ENCODE measurements at places on chromosomes 16 and 17.

- no peak for DNase-seq
Observed at GRCh38 chr17:36144981-36145729, 31.3 kb downstream of the TBC1D3B start.

DNA sequence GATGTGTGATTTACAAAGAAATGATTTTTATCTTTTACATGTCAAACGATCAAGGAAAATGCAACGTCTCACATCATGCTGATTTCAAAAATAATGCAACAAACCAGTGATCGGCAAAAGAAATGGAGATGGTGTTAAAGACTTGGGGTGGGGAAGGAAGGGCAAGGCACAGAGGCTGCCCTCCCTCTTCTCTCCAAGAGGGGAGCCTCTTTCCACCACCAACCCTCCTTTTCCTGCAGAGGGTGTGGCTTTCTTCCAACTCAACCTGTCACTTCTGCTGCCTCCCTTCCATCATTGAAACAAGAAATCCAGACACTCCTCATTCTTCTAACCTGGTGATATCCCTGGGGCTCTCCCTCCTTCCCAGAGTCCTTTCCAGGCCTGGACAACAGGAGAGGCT, 320.8 kb downstream of the SLC39A11 start:
- DNase-seq = no peak

DNA sequence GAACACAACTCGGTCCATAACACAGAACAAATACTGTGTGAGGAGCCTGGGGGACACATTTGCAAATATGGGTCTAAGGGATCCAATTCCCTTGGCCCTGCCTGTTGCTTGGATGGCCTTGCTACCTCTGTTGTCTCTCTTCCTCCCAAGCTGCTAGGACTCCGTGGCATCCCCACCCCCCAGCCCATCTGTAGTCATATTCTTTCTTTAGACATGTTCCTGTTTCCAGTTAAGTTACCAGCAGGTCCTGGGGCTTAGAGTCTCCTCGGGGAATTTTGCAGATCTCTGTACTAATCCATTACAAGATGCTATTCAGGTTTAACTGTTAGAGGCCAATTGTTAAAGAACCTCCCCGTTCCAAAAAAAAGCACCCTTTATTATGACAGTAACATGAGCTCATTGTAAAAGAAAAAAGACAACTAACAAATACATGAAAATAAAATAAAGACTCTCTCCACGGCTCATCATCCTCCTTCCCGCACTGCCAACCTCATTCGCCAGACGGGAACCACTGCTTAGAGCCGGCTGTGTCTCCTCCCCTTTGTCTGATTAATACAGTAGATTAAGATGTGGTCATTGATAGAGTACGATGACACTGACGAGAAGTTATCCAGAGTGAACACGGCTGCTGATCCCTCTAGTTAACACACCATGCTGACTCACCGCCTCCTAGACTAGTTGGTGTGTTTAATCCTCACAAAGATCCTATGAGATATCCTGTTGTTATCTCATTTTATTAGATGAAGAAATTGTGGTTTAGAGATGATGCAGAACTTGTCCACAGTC, 22.2 kb downstream of the HS3ST4 start:
- no peak for DNase-seq

DNA sequence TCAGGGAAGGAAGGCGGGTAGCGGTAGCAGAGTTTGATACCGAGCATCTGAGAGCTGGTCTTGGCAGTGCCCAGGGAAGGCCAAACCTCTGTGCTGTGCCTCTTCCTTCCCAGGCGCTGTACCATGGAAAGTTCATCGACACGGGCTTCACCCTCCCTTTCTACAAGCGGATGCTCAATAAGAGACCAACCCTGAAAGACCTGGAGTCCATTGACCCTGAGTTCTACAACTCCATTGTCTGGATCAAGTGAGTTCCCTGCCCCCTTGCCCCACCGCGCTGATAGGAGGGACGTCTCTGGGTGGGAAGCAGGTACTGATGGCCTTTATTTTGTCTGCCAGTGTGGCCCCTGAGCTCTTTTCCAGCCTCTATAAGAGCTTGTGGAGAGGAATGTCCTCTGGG, 15.4 kb upstream of the CLEC18A start:
- DNase-seq = no peak

DNA sequence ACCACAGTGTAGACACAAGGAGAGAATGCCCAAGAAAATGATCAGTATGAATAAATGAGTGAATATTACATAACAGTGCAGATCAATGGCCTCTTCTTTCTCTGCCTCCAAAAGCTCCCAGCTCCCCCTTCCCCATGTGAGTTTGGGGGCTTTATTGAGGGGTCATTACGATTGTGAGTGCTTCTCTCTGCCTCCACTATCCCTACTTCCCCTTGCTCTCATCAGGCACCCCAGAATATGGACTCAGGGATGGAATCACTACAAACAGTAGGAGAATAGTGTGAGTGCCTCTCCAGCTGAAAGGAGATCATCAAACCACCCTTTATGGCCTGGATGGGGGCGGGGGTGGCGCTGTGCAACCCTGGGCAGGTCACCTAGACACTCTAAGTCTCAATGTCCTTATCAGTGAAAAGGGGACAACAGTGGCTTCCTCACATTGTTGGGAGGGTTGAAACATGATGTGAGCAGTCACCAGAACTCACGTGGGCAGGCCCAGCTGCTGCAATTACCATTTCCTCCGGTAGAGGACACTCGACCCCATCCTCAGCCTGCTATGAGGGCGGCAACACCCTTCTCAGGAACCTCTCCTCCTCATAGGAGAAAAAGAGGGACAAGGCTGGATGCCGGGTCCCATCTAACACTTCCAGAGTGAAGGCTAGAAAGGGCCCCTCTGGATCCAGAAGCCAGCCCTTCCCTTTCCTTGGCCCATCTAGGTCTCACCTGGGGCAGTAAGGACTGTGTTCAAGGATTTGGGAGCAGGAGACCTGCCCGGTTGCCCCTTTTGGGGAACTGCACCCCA, 2.1 kb upstream of the EPOP start:
- peak; percentile 59 for DNase-seq

DNA sequence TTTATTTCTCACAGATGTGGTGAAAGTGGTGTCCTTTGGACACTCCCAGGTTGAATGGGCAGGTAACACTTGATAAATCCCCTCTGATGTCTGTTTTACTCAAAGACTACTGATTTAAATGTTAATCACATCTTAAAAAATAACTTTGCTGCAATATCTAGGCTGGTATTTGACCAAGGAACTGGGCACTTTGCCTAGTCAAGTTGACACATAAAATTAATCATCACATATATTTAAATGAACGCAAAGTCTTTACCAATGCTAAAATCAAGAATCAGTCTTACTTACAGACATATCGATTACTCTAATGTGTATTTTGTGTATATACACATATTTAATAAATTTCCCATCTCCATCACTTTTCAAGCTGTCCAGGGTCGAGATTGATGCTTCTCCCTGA, 7.0 kb downstream of the MT2A start:
- DNase-seq = no peak

DNA sequence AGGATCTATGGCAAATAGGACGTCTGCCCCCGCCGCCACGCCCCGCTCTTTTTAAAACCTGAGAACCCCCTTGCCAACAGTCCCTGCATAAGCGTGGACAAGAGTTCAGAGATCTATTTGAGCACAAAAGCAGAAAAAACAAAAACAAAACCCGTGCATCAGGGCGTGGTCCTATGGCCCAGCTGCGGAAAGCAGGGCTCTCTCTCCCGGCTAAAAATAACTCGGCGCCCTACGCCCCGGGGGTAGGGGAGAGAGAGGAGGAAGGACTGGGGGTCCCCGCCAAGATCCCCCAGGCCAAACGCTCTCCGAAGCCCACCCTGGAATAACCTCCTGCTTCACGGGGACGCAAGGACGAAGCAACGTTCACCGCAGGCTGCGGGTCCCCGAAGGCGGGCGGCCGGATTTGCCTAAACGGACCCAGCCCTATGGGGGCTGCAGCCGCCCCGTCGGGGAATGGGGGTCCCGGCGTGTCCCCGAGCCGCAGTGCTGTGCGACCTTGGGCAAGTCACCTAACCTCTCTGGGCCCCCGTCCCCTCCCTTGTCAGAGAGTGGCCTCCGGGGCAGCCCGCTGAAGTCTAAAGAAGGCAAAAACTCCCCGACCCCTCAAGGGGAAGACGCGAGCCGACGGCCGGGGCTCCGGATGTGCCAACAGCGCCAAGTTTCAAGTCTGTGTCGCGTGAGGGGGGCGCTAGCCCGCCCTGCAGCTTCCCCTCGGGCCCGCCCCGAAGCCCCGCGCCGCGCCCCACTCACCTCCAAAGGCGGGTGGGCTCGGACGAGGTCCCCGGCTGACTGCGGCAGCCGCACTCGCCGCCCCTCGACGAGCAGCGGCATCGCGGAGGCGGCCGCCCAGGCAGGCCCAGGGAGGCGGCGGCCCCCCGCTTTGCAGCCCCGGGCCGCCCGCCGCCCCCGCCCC, 477 bp downstream of the NTAN1 start:
- DNase-seq = peak; percentile 48

GRCh38 chr17:7294614-7295153, at the start of gene YBX2:
Gene YBX2 (minus strand): TSS chr17:7294639. CDS start chr17:7294500, 139 bp downstream.
- peak; percentile 41 for DNase-seq

GRCh38 chr17:82858376-82859126, 18.7 kb upstream of the ZNF750 start:
- no peak for DNase-seq

DNA sequence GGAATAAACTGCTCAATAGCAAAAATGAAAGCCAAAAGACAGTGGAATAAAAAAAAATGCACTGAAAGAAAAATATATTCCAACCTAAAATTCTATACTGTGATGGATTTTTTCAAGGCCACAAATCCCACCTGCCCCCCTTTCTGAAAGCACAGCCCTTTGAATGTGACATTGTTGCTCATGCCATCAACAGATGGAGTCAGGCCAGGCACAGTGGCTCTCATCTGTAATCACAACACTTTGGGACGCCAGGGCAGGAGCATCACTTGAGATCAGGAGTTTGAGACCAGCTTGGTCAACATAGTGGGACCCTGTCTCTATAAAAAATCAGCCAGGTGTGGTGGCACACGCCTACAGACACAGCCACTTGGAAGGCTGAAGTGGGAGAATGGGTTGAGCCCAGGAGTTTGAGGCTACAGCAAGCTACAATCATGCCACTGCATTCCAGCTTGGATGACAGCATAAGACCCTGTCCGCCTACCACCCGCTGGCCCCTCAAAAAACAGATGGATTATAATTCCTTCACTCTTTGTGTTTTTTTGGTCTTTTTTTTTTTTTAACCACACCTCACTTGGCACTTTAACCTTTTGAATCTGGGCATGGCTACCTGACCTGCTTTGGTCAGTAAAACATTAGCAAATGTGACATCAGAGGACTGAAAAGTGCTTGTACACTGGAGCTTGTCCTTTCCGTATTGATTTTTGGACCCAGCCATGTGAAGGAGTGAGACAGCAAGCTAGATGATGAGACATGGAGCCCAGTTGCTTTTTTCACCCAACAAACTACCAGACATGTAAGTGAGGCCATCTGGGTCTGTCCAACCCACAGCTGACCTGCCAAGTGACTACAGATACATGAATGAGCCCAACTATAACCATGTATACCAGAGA, 36.3 kb downstream of the GLG1 start:
- no peak for DNase-seq

- DNase-seq = peak; percentile 61
Observed at GRCh38 chr17:9575381-9576101, at the start of gene STX8. Gene STX8 (minus strand): TSS chr17:9575820. CDS start chr17:9575808, 12 bp downstream.

- DNase-seq = no peak
Observed at GRCh38 chr17:30554839-30555751, 77.9 kb downstream of the GOSR1 start.

DNA sequence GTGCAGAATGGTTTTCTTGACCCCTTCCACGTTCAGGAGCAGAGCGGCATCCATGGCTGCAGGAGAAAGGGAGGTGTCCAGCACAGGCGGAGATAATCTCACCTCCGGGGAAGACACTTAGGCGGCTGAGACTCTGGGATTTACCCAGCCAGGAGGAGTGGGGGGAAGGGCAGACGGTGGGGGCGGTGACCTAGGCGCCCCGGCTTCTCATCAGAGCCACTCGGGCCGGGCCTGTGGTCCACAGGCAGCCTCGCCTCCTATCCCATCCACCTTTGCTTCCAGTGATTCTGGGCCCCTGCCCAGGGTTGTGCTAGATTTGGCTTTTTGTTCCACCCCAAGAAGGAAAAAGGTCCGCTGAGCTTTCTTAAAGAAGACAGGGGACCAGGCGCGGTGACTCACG, at the start of gene AIPL1:
AIPL1 (minus strand) TSS at position 71 of the 400 bp plus-strand sequence; CDS start at position 54, 17 bp downstream.
- DNase-seq = no peak

- DNase-seq = peak; percentile 28
Observed at GRCh38 chr16:1723450-1724147, 17.6 kb downstream of the MAPK8IP3 start.

DNA sequence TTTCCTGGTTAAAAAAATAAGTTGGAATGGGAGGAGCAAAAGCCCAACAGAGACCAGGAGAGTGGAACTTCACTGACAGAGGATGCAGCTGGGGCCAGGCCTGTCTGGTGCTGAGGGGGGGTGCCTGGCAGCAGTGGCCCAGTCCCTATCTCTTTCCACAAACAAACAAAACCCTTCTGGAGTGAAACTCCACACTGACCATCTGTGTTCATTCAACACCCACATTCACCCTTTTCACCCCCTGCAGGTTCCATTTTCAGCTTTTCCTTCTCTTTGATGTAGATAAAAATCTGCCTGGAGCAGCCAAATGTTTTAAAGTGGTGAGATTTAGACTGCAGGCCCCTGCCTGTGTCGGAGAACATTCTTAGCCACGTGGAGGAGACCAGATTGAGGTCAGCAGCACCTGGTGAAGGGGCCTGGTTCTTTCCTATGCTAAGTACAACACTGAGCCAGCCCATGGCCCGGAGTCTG, 161.4 kb upstream of the CDH11 start:
- DNase-seq = no peak

GRCh38 chr17:82034371-82035011, 3.0 kb downstream of the DCXR start:
- no peak for DNase-seq

DNA sequence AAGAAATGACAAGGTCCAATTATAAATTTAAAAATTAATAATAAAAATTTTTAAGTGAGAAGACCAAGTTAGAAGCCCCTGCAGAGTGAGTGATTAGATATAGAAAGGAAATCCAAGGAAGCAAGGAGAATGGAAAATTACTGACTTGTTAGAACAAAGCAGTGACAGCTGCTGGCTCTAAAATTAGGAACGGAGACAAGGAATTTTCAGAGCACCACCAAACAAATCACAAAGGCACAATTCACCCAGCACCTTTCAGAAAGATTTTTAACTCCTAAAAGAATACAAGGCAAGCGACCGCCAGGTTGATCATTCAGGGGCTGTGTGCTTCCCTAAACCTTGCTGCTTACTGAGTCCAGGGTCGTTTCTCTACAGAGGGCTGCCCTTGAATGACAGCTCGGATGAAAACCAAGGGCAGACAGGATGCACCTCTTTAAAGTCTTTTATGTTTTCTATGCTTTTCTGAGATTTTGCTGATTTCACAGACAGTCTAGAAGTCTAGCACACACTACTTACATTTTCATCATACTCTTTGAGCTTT, 45.4 kb upstream of the GINS3 start:
- DNase-seq = no peak

DNA sequence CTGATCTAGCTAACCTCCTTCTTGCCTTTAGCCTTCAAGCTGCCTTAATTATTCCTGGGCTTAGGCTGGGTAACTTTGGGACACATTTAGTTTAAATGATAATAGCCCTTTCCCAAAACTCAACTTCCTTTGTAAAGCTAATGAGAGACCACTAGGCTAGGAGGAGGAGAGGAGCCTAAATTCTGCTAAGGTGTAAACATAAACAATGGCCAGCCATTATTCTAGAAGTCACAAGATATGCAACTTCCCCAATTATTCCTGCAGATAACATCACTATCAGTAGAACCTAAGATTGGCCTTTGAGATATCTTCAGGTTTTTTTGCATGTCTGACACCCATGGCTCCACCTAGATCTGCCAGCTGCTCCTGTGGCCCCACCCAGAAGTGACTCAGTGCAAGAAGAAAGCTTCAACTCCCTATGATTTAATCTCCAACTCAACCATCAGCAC, 131.2 kb upstream of the FAM20A start:
- DNase-seq = no peak

Data from stimulated activated CD8-positive, alpha-beta memory T cell treated with anti-CD3 and anti-CD28 coated beads, Interleukin-7, amount 100 ng/mL, for 1 hour (primary cell).